ENCODE measurements at places on chromosomes 13 and 19.

GRCh38 chr19:49155005-49155819, at the start of gene HRC:
Gene HRC, minus strand, starts transcription at chr19:49155396. Its CDS starts 159 bp downstream, at chr19:49155237.
- DNase-seq, result no peak

- DNase-seq, result no peak
Measured at GRCh38 chr19:48907671-48908070, 7.6 kb downstream of the NUCB1 start.

- no peak for DNase-seq
Measured at GRCh38 chr19:1941146-1942077, at the start of gene CSNK1G2. Gene CSNK1G2, plus strand, starts transcription at chr19:1941172. Its CDS starts 28,601 bp downstream, at chr19:1969773.

DNA sequence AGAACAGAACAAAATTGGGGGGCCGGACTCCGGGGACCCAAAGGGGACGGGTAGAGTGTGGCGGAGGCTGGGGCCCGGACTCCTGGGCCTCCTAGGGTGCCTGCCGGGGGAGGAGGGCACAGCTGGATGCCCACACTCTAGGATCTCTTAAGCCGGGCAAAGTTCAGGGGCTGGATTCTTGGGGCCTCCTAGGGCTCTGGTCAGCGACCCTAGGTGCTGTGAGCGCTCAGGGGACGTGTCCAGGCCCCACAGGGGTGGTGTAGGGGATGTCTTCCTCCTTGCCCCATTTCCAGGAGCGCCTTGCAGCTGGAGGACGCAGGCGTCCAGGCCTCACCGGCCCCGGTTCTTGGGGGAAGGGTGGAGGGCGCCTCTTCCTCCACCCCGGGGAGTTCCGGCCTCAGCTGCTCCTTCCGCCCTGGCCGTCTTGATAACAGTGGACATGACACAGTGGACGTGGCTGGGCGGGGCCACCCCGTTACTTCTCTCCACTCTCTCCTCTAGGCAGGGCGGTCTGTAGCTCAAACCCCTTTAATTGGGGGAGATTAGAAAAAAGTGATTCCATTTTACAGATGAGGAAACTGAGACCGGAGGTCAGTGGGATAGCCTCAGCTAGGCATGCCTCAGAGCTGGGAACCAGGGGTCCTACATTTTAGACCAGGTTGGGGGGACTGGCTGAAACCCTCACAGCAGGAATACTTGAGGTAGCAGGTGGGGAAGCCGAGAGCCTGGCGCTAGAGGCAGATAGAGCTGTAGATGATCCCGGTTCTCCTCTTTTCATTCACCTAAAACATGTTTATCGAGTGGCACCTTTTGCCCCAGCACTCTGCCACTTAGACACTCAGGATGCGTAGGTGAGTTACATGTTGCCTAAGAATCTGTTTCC, 705 bp downstream of the STXBP2 start:
- DNase-seq, result no peak

DNA sequence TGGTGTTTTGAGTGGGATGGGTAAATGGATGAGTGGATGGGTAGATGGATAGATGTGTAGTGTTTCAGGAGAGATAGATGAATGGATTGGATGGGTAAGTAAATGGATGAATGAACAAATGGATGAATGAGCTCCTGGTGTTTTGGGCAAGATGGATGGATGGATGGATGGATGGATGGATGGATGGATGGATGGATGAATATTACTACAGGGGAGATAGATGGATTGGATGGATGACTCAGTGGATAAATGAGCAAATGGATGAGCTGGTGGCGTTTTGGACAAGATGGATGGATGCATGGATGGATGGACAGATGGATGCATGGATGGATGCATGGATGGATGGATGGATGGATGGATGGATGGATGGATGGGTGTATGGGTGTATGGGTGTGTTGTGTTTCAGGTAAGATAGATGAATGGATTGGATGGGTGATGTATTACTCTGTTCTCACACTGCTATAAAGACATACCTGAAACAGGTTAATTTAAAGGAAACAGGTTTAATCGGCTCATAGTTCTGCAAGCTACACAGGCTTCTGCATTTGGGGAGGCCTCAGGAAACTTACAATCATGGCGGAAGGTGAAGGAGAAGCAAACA, 12.3 kb downstream of the ZSWIM4 start:
- no peak for DNase-seq

- no peak for DNase-seq
Measured at GRCh38 chr19:15934332-15935078, at the start of gene CYP4F11. Gene CYP4F11, minus strand, starts transcription at chr19:15934529. Its CDS starts 121 bp downstream, at chr19:15934408.

GRCh38 chr19:51571599-51571998, 516 bp downstream of the ZNF175 start:
- DNase-seq, result no peak

DNA sequence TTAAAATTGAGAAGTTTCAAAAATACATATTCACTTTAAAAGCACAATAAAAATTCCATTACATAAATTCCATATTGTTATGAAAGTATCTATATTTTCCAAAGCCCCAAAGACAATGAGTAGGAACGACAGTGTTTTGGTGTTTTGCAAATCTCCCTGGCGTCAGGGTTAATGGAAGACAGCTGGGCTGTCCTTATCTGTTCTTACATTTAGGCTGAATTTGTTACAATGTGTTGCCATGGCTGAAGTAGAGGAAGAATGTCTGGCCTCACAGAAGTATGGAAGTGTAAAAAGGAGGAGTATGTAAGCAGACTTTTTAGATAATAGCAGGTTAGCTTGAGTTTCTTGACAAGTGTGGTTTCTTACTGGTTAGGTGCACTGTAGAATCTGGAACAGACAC, 124.4 kb upstream of the SPATA13 start:
- no peak for DNase-seq

DNA sequence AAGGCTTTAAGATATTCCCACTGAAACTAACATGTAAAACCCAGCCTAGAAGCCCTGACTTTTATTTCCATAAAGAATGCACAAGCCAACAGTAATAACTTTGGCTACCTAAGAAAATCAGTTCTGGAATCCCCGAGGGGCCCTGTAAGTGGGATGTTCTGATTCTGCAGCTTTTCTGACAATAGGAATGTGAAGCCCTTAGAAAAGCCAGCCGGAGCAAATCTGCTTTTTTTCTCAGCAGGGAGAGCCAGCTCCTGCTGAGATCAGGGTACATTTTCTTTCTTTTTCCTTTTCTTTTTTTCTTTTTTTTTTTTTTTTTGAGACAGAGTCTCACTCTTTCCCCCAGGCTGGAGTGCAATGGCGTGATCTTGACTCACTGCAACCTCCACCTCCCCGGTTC, 8.0 kb upstream of the GARRE1 start:
- no peak for DNase-seq

DNA sequence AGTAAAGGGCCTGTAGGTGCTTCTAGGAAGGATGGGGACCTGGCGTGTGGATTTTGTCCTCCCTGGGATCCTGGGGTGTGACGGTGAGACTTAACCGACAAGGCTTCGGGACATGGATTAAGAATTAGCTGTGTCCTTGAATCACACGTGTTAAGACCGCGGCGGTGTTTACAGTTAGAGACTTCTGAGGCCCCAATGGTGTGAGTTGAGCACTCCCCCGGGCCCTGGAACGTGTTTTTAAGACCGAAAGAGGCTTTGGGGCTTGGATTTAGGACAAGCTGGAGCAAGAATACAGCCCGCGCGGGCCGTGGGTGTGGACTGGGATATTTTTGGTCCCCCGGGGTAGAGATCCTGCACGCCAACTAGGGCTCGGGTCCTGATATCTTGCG, 1.2 kb upstream of the SLC27A1 start:
- DNase-seq, result no peak

DNA sequence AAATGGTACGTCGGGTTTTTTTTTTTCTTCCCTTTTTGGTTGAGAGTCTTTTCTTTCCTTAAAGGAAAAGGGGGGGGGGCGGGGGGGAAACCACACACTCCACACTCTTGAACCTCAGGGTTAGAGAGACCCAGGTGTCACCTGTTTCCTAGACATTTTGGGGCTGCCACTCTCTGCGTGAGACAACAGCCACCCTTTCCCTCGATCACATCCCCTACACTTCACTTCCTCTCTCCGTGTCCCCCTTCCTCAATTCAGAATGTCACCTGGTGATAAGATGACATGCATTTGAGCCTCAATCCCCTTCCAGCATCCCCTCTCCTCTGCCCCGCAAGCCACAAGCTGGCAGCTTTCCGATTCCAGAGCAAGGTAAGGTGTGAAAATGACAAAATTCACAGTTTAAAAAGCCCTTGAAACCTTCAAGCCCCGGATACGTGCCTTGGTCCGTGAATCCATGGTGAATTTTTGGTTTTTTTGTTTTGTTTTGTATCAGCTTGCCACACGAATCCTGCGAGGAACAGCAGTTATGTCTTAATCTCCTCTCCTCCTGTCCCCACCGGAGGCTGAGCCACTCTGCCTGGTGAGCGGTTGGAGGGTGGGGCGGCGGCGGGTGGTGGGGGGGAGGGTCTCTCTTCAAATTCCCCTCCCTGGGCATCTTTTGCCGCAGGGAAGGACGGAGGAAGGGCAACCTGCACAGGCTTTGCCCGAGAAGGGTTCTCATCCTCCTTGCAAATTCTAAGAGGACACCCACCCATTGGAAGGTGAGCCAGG, 4.2 kb downstream of the PTPRS start:
- no peak for DNase-seq

GRCh38 chr19:23776507-23777205, 18.0 kb upstream of the ZNF681 start:
- DNase-seq, result no peak

DNA sequence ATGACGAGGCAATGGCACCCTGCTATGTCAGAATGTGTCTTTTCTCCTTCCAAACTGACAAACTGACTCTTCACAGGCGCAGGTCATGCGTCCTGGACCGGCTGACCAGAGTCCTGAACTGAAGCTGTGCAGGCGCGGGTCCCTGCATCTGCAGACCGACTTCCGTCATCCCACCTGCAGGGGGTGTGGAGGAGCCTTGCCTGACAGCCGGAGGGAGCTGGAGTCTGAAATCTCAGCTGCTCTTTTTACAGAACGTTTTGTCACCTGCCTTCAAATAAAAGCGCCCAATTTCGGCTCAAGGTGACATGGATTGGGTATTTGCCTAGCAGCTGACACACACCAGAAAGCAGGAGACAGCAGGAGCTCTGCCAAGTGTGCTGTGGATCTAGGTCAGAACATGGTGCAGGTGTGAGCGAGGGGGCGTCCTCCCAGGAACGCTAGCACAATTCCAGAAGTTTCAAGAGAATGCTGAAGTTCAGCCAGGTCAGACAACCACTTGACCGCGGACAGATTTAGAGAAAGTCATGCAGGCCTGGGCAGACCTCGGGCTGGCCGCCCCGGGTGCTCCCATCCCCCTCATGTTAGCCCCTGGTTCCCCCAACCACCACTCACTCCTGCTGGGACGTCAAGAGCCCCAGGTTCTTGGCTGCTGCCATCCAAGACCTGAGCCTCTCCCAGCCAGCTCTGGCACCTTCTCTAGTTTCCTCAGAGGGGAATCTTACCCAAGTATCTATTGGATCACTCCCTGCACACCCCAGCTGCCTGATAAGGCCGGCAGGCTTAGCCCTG, 32.8 kb downstream of the ELL start:
- no peak for DNase-seq

- no peak for DNase-seq
Measured at GRCh38 chr13:59660582-59660981, 503.1 kb downstream of the DIAPH3 start.

DNA sequence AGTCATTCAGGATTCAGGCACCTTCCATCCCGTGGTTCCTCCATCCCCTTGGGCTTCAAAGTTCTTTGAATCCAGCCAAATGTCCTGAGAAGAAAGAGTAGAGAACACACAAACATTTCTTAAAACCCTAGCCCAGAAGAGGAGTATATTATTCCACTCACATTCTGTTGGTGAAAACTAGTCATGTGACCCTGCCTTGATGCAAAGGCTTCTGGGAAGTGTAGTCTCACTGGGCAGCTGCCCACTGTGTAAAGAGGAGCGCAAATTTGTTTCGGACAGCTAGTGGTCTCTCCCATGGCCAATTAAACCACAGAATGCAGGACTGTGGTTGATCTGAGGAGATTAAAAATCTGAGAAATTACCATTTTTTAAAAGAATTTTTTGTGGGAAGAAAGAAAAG, 304.4 kb downstream of the SUCLA2 start:
- DNase-seq, result no peak

DNA sequence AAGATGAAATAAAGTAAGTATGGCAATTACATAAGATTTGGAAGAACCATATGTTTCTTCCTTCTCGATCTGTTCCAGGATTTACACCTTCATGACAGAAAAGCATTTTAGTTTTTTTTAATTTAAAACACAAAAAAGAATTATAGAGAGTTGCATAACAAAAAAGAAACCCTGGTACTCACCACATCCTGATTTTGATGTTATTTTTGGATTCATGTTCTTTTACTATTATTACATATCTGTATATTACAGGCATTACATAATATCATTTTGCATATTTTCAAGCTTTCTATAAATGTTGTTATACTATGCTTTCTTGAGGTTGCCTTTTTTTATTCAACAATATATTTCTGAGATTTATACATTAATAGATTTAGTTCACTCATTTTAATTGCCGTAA, 6.7 kb upstream of the KATNAL1 start:
- no peak for DNase-seq

- DNase-seq, result no peak
Measured at GRCh38 chr19:53883231-53883661, 1.2 kb downstream of the PRKCG start.

GRCh38 chr19:1774989-1775772, 21.9 kb downstream of the ONECUT3 start:
- DNase-seq, result peak; percentile 32

GRCh38 chr19:49073514-49074378, 1.2 kb upstream of the KCNA7 start:
- no peak for DNase-seq

DNA sequence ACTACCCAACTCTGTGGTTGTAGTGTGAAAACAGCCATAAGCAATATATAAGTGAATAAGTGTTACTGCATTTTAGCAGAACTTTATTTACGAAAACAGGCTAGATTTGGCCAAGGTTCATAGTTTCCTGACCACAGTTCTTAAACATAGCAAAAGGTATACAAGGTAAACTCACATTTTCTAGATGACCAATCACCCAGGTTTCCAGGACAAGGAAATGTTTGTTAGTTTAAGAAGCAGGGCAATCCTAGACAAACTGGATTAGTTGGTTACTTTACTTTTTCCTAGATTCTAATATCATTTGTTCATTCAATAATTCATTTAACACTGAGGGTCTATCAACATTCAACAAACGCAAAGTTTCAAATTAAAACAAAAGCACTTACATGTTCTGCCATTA, 201.7 kb downstream of the SPRY2 start:
- no peak for DNase-seq

GRCh38 chr13:49938921-49939320, 2.8 kb upstream of the SPRYD7 start:
- DNase-seq, result no peak

DNA sequence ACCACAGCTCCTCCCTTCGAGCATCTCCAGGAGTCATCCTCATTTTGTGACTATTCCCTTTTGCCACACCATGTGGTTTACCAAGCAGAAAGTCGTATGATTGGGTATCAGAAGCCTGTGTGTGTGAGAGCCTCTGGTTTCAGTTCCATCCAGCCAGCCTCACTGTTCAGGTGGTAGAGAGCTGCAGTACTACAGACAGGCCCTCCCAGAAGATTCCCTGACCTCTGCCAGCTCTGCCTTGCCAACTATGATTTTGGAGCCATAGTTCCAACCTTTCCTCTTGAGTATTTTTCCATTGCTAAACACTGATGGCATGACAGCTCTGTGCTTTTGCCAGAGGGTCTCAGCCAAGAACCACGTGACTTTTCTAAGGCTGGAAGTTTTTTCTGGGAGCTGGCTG, 82.5 kb downstream of the DHRS12 start:
- no peak for DNase-seq

- no peak for DNase-seq
Measured at GRCh38 chr13:52706081-52706480, 33.5 kb downstream of the CNMD start.

All from activated CD4-positive, alpha-beta T cell treated with anti-CD3 and anti-CD28 coated beads, Interleukin-10, Interleukin-2, amounts not matched to agents 100 ng/mL and 50 ng/mL, durations not matched to agents 16 hours and 8 hours (primary cell).